NCI-H345 (cell line): ENCODE measurements at places on chromosomes 7 and 10.
A peak's percentile ranks its signal among the peaks of the same experiment; 100 is the strongest.

GRCh38 chr7:44236333-44236728 is 35.6 kb downstream of the YKT6 start:
- DNase-seq, result no peak

DNA sequence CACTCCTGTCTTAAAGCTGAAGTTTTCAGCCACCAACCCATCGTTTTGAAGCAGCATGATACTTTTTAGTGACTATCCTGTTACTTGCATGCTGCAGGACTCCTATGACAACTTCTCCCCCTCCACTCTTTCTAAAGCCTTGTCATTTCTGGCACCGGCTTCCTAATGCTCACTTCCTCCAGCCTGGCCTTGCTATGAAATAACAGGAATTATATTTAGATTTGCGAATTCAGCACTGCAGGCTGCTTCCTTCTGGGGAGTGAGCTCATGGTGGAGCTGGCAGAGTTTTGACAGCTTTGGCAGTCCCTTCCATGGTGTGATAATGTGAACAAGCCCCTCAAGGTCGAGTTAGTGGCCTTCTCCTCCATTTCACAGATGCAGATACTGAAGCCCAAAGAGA is 13.4 kb downstream of the BLNK start:
- no peak for DNase-seq

GRCh38 chr10:71638822-71639719 is 80.5 kb downstream of the C10orf105 start:
- DNase-seq, result no peak

- no peak for DNase-seq
Measured at GRCh38 chr10:48467669-48468068, 137.2 kb downstream of the ARHGAP22 start.

GRCh38 chr10:33965795-33966581 is 631.5 kb upstream of the NRP1 start:
- no peak for DNase-seq

GRCh38 chr10:92688573-92688926 is 1.2 kb upstream of the HHEX start:
- no peak for DNase-seq

DNA sequence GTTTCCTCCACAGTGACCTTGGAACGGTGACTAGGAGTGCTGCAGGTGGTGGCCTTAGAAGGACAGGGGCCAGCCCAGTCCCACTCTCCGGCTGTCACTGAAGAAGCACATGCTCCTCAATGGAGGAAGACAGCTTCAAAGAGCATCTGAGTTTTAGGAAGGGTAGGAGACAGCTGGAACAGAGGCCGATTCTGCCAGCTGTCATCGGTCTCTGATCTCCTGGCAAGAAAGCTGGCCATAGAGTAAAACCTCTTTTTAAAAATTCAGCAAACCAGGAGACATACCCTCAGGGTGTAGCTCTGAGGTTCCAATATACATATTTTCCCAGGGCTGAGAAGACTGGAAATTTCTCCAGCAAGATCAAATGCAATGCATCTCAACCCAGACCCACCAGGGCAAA is 55.9 kb downstream of the KCNMA1 start:
- DNase-seq, result no peak

GRCh38 chr7:151408839-151409666 is 785 bp downstream of the WDR86 start:
- DNase-seq, result no peak

- DNase-seq, result no peak
Measured at GRCh38 chr7:44673771-44674170, 67.3 kb downstream of the OGDH start.

DNA sequence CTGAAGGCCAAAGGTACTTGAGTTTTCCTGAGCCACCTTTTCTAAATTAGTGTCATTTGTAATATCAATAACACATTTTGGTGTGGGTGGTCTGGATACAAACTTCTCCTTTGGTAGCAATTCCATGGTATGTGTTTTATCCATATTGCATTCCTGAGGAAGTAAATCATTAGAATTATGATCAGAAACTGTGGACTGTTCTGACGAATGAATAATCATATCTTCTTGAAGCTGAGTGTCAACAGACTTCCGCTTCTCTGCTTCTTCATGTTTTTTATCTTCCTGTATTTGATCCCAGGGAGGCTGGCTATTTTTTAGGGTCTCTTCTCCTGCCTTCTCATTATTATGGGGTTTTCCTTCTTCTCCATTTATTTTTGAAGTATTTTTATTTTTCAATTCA is 81.4 kb downstream of the NRBF2 start:
- DNase-seq, result no peak

DNA sequence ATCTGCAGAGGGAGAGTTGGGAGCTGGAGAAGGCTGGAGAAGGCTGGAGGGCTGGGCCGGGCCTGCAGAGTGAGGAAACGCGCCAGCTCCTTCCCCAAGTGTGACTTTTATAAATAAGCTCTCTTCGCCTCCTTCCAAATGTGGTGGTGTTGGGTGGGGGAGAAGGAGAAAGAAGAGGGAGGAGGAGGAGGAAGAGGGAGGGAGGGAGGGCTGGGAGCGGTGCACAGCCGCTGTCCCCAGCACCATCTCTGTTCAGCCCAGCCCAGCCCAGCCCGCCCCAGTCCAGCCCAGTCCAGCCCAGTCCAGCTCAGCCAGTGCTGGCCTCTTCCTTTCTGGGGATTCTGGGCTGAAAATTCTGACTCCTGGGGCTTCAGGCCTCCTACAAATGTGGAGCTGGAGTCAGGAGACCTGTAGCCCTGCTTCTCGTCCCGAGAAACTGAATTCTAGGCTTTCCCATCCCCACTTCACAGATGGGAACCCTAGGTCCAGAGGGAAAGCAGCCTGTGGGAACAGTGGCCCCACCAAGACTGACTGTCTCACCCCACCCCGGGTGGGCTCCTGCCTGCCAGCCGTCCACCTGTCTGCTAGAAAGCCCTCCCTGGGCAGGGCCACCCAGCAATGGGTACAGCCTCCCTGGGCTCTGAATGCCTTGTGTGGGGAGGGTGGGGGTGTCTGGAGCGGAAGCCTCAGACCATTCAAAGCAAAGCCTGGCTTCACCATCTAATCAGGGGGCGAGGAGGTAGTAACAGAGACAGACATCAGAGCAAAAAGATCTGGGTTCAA is 2.3 kb downstream of the STX1A start:
- no peak for DNase-seq

DNA sequence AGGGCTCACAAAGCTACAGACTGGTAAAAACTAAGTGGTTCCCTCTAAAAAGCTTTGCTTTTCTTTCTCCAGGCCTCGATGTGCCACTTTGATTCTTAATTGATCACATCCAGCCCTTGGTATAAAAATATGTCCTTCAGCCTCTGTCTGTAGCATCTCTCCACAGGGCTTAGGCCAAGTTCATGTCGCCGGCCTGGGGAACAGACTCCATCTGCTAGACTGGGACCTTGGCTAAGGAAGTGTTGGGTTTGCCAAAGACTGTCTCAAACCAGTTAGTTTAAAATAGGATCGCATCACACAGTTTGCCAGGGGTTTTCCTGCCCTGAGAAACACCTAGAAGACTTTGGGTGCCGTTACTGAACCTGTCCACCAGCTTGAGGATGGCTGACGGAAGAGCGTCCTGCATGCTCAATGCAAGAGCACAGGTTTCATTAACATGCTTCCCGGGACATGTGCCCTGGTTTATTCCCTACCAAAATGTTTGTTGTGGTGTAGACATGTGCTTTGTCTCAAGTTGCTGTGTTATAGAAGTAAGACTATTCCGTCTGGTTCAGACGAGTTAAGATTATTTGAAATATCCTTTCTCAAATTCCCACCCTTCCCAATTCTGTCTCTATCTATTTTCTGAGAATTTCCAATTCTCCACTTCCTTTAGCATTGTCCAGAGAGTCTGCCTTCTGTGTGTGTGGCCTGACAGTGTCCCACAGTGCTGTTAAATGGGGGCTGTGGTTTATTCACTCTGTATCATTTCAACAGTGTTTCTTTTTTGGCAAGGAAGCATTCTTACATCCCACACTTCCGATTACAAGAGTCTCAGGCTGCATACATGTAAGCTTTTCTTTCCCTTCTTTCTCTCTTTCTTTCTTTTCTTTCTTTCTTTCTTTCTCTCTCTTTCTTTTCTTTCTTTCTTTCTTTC is 334.7 kb downstream of the INHBA start:
- DNase-seq, result no peak

- no peak for DNase-seq
Measured at GRCh38 chr7:93890464-93891068, at the start of gene TFPI2. TSS of gene TFPI2 (minus strand) at chr7:93890753. CDS start at chr7:93890678, 75 bp downstream.

- no peak for DNase-seq
Measured at GRCh38 chr10:19532411-19532810, 283.8 kb upstream of the PLXDC2 start.

- no peak for DNase-seq
Measured at GRCh38 chr10:120521880-120522279, 64.9 kb downstream of the PLPP4 start.

DNA sequence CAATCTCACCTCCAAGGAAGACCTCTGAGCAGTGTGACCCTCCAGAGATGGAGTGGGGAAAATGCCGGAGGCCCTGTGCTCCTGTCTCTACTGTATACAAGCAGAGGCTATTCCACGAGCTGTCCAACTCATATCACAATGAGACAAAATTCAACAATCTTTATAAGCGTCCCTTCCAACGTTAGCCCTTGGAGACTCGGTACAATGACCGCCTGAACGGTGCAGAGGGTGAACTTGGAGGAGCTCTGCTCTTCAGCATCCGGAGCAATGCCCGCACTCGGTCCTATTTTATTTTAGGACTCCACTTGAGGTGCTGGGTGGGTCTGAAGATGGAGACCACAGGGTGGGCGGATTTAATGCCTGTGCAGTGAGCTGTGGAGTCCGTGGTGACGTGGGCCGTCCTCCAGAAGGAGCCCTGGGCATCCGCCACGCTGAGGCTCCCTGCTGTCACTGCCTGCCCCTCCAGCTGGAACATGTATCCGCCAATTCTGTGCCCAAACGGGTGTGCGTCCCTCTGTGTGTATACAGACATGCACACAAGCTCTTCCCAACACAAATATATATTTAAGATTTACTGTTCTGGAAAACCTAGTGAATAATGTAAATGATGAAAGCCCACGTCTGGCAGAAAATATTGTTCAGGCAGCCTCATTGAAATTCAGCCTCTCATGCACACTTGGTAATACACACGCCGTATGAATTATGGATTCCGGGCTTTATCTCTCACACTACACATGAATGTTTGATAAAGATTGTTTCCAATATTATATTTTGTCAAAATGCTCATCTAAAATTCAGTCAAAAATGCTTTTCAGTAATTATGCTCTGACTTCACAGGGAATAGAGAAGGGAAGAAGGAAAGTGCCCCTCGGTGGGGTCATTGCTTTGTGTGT is 239.9 kb upstream of the ZMIZ1 start:
- DNase-seq, result no peak

GRCh38 chr7:2242541-2243429 is 759 bp downstream of the NUDT1 start:
- peak; percentile 14 for DNase-seq

- DNase-seq, result no peak
Measured at GRCh38 chr7:102991077-102991539, 78.3 kb downstream of the LRRC17 start.

DNA sequence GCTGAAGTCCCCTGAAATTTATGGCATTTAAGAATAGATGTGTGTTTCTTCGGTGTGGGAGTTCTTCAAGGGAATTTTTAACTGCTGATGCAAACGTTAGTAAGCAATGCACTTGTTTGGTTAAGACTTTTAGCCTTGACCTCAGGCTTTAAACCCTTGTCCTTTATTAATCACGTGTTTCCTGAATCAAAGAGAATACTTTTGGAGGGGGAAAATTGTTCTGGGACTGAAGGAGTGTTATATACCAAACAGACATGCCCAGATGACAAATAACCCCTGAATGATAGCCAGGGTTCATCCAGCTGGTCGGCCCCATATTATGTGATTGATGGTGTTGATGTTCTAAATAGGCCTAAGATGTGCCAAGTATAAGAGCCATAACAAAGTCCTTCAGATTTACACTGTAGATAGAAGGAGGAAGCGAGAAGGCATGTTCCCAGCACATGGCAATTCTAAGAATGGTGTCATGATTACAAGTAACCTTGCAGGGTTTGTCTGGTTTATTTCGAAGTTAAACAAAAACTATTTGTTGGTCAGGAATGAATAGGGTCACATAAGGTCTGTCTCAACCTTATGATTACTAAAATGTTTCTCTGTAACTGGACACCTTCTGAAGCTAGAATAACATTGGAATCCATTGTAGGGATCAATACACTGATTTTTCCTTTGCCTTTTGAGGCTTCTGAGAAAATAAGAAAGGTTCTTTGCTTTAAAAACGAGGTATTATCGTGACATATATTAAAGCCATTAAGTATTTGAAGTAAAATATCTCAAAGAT is 124.2 kb upstream of the SEM1 start:
- no peak for DNase-seq

GRCh38 chr7:107867858-107868466 is 23.0 kb upstream of the DLD start:
- DNase-seq, result no peak

DNA sequence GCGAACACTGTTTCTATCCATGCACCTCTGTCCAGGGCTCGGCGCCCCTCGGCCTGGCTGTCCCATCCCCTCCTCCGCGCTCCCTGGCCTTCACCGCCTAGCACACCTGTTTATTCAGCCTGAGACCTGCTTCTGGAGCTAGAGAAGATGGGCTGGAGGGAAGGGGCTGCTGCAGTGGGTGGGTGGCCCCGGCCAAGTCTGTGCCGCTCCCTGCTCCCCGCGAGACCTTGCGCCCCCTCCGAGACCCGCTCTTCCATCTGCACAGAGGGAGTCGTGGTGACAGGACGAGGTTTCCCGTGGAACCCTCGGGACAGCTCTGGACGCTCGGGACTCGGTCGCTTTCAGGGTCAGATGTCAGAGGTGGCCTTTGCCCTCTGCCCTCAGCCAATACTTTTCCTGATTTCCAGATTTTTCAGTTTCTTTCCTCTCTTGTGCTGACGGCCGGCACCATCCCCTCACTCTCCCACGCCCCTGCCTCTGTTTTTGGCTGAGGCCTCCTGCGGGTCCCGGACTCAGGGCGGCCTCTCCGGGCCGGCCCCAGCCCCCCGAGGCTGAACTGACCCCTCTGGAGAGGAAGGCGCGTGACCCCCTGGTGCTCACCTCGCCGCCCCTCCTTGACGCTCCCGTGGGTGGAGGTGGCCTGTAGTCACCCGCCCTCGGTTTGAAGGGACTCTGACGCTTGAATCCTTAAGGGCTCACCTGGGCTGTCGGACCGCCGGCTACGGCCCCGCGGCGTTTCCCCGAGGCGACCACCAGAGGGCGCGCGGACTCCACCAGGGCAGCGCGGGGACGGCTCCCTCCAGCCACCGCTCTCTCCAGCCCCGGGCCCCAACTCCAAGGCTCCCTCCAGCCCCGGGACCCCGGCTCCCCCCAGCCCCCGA is 15.6 kb downstream of the SHH start:
- peak; percentile 48 for DNase-seq
